Esophagus (tissue), 2 donors: ENCODE measurements at places on chromosomes 5 and 9. TPM values are rescaled to one million over a fixed set of nuclear protein-coding genes. Genes with fewer than 3 reads are reported as not detected.

IFNB1 gene
- not detected for polyA plus RNA-seq

ZNF658 gene
- 2.0 TPM for polyA plus RNA-seq

C1QTNF3 gene
- polyA plus RNA-seq: 5.0 TPM

CER1 gene
- polyA plus RNA-seq: not detected

IRX2 gene
- polyA plus RNA-seq: 3.0 TPM

CEP120 gene
- polyA plus RNA-seq: 2.9 TPM

MLANA gene
- polyA plus RNA-seq: not detected

BSPRY gene
- 17.2 TPM for polyA plus RNA-seq

MLLT3 gene
- 4.6 TPM for polyA plus RNA-seq

RANBP17 gene
- 0.32 TPM for polyA plus RNA-seq

IFNA2 gene
- not detected for polyA plus RNA-seq

ANKDD1B gene
- polyA plus RNA-seq: 0.15 TPM

OR1J2 gene
- not detected for polyA plus RNA-seq

INVS gene
- polyA plus RNA-seq: 3.3 TPM

HAVCR1 gene
- not detected for polyA plus RNA-seq

PCDHA10 gene
- 0.02 TPM for polyA plus RNA-seq

GHR gene
- 1.6 TPM for polyA plus RNA-seq

SPRY4 gene
- polyA plus RNA-seq: 1.3 TPM

PPP3R2 gene
- not detected for polyA plus RNA-seq

KIF27 gene
- polyA plus RNA-seq: 1.2 TPM

SPAG8 gene
- polyA plus RNA-seq: 0.52 TPM

PLAC8L1 gene
- 0.22 TPM for polyA plus RNA-seq

ADAMTS2 gene
- 1.5 TPM for polyA plus RNA-seq

ADAMTS6 gene
- 0.25 TPM for polyA plus RNA-seq

MZB1 gene
- polyA plus RNA-seq: 0.67 TPM

TENT4A gene
- polyA plus RNA-seq: 8.9 TPM

PCDHA9 gene
- 0.02 TPM for polyA plus RNA-seq

LSM11 gene
- polyA plus RNA-seq: 0.94 TPM

NMUR2 gene
- polyA plus RNA-seq: not detected

PCDHB2 gene
- 0.31 TPM for polyA plus RNA-seq
